ENCODE measurements at places on chromosomes 16 and 17. TPM values are rescaled to one million over a fixed set of nuclear protein-coding genes. Genes with fewer than 3 reads are reported as not detected.
A peak's percentile ranks its signal among the peaks of the same experiment; 100 is the strongest.

Gene SLX1B
- 10.9 TPM for total RNA-seq

Gene RAD51D
- total RNA-seq = 14.9 TPM

Gene HID1
- 27.5 TPM for total RNA-seq

GRCh38 chr16:10761373-10761772 is 17.7 kb downstream of the NUBP1 start:
- no peak for DNase-seq

DNA sequence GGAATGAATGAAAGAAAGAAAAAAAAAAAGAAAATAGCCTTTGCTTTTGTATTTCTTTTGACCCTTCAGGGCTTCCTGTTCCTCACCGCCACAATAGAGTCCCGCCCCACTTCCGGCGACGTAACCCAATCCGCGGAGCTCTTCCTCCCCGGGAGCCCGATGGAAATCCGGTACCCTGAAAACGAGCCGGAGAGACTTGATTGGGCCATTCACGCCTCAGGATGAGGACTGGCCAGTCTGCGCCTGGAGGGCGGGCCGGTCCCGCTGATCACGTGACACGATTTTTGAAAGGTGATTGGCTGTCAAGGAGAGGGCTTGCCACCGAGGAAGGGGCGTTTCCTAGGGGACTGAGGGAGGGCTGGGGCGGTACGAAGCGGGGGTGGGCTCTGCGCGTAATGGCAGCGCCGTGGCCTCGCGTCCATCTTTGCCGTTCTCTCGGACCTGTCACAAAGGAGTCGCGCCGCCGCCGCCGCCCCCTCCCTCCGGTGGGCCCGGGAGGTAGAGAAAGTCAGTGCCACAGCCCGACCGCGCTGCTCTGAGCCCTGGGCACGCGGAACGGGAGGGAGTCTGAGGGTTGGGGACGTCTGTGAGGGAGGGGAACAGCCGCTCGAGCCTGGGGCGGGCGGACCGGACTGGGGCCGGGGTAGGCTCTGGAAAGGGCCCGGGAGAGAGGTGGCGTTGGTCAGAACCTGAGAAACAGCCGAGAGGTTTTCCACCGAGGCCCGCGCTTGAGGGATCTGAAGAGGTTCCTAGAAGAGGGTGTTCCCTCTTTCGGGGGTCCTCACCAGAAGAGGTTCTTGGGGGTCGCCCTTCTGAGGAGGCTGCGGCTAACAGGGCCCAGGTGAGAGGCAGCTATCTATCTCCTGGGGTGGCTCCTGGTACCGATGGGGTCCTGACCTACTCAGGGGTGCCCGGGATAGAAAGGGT is at the start of the genes PSME3IP1 and RSPRY1:
PSME3IP1 (minus strand) TSS at position 95 of the 927 bp plus-strand sequence. CDS start 12,185 bp downstream, outside the sequence.
RSPRY1 (plus strand) TSS at position 385 of the 927 bp plus-strand sequence. CDS start 18,330 bp downstream, outside the sequence.
- peak; percentile 99 for DNase-seq

- DNase-seq = no peak
Observed at GRCh38 chr16:66619534-66620428, 15.3 kb downstream of the CMTM3 start.

GRCh38 chr17:1072551-1072961 is 75.6 kb downstream of the TIMM22 start:
- DNase-seq = no peak

DNA sequence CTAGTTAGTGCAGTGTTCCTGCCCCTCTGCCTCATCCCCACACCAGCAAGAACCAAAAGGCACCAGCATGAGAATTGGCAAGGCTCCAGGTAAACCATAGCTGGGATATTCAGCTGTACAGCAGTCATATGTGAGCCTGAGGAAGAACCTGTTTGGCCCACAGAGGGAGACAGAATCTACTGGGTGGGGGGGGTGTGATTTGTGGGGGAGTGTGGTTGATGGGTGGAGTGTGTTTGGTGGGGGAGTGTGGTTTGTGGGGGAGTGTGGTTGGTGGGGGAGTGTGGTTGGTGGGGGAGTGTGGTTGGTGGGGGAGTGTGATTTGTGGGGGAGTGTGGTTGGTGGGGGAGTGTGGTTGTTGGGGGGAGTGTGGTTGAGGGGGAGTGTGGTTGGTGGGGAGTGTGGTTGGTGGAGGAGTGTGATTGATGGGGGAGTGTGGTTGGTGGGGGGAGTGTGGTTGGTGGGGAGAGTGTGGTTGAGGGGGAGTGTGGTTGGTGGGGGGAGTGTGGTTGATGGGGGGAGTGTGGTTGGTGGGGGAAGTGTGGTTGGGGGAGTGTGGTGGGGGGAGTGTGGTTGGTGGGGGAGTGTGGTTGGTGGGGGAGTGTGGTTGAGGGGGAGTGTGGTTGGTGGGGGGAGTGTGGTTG is 19.5 kb downstream of the MINK1 start:
- no peak for DNase-seq

DNA sequence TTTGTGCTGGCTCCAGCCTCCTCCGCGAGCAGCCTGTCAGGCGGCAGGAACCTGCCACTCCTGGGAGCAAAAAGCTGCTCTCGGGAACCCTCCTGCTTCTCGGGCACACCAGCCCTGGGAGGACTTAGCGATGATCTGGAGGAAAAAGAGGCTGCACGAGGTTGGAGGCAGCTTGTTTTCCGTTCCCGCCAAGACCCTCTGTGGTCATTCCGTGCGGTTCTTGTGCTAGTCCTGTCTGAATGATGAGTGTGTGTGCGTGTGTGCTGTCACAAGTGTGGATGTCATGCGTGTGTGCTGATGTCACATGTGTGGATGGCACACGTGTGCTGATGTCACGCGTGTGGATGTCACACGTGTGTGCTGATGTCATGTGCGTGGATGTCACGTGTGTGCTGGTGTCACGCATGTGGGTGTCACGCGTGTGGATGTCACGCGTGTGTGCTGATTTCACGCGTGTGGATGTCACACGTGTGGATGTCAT is 150.0 kb downstream of the NPIPB11 start:
- DNase-seq = no peak

GRCh38 chr17:6796017-6796886 is 20.2 kb downstream of the FBXO39 start:
- DNase-seq = no peak

- peak; percentile 25 for DNase-seq
Observed at GRCh38 chr16:71311553-71312158, 22.5 kb upstream of the CMTR2 start.

GRCh38 chr17:67517325-67517724 is 140.2 kb downstream of the PITPNC1 start:
- DNase-seq = no peak

GRCh38 chr17:57396511-57396921 is 140.2 kb downstream of the MSI2 start:
- no peak for DNase-seq
